ENCODE measurements at places on chromosomes 16 and 17.
A peak's percentile ranks its signal among the peaks of the same experiment; 100 is the strongest.

DNA sequence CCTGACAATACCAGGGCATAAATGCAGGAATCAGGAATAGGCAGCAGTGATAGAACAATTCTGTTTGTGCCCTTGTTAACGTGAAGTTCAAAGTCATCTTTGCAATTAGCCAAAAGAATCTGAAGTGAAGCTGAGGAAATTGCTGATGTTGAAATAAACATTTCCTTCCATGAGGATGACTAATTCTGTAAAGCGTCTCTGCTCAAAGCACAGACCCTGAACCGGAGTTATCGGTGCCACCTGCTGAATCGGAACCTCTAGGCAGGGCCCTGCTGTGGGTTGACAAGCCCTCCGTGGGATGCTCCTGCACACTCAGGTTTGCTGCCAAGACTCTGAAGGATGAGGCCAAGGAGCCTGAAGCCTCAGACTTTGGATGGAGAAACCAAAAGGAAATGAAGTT is 37.0 kb upstream of the CDH1 start:
- peak; percentile 48 for DNase-seq

- DNase-seq = no peak
Observed at GRCh38 chr16:52967744-52968143, 85.0 kb downstream of the CHD9NB start.

DNA sequence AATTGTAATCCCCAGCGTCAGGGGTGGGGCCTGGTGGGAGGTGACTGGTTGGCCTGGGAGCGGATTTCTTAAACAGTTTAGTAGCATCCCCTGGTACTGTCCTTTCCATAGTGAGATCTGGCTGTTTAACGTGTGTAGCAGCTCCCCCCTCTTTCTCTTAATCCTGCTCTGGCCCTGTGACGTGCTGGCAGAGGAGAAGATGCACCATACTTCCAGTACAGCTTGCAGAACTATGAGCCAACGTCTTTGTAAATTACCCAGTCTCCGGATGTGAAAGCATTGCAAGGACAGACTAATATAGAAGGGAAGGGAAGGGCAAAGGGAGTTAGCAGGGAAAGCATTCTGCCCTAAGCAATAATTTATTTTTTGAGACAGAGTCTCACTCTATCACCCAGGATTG is 83.9 kb downstream of the RMI2 start:
- DNase-seq = no peak

DNA sequence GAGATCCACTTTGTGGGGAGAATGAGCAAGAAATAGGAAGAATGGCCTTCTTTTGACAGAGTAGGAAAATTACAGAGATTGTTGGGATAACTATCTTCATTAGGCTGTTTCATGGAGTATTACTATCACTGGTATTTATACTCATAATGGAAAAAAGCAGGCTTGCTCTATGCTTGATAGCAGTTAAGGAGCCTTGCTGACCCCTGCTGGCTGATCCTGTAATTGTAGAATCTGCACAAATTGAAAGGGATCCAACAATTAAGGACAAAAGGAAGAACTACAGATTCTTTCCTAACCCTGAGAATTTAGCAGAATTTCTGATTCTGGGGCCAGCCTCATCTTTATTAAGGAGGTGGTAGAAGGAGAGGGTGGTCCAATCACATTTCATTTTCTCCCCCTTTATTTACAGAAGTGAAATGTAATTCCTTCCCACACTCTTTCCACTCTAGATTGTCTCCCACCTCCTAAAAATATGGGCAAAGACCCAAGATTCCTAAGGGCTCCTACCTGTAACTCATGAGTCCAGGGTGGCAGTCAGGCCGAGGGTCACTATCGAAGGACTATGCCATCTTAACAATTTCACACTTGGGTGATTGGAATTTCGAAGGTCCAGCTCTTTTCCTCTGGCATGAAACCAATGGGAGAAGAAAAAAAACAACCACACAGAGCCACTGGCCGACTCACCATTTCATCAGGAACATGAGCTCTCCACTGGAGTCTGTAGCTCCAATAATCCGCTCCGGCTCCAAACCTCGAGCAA is 26.3 kb downstream of the NFE2L1 start:
- DNase-seq = peak; percentile 83

- DNase-seq = peak; percentile 39
Observed at GRCh38 chr17:29078183-29079045, 35.5 kb downstream of the PIPOX start.

- DNase-seq = no peak
Observed at GRCh38 chr17:13003454-13003851, 14.4 kb downstream of the ELAC2 start.

- DNase-seq = no peak
Observed at GRCh38 chr16:52861614-52862022, 191.1 kb downstream of the CHD9NB start.

- no peak for DNase-seq
Observed at GRCh38 chr16:58417600-58417999, 25.3 kb downstream of the GINS3 start.

- peak; percentile 84 for DNase-seq
Observed at GRCh38 chr17:72682605-72683004, 409.9 kb downstream of the SLC39A11 start.

Measured in EH (cell line).